ENCODE measurements at places on chromosomes 4 and X.

GRCh38 chr4:57544811-57545654 lies 434.8 kb upstream of the IGFBP7 start:
- no peak for DNase-seq

DNA sequence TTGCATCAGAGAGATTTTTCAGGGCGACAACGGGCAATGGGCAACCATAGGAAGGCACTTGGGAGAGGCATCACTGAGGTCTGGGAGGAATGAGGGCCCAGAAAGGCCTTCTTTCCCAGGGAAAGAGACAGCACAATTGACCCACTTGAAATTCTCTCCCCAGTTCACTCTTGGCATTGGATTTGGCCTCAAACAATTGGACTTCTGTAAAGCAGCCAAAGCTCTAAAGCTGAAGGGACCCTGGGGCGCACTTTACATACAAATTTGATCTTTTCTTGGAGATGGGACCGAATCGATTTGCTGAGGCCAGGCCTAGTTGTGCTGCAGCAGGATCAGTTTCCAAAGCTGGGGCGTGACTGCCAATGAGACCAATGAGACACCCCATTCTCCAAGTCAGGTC lies 3.2 kb downstream of the ARHGAP36 start:
- DNase-seq, result no peak

GRCh38 chr4:96073461-96073860 lies 233.6 kb downstream of the PDHA2 start:
- no peak for DNase-seq

GRCh38 chr4:74794382-74795010 lies at the start of gene BTC:
BTC (minus strand) TSS chr4:74794523; CDS start chr4:74794325, 198 bp downstream.
- DNase-seq, result no peak

DNA sequence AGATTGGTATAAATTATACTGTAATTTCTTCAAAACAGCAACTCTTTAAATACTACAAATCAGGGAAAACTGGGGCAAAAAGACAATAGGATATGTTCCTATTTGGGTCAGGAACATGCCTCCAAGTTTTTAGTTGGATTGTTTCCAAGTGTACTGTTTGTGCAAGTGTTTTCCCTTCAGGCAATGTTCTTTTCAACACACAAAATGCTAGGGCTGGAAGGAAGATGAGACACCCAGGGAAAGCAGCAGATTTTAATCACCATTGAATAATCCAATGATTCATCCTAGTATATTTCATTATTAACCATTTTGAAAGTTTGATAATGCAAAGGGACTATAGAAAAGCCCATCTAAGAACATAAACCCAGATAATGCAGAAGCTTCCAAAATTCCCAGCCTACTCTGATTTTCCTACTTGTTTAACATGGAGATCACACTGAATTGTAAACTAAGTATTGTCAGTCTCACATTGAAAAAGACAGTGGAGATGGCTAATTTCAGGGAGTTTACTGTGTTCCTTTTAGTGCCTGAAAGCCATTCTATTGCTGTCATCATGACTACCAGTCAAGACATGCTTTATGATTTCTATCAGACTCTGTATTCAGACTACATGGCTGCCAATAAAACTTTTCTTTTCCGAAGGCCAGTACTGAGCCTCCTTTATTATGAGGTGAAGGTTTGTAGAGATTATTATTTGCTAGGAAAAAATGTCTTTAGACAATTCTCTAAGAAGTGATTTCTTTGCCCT lies 38.6 kb downstream of the COL4A6 start:
- no peak for DNase-seq

DNA sequence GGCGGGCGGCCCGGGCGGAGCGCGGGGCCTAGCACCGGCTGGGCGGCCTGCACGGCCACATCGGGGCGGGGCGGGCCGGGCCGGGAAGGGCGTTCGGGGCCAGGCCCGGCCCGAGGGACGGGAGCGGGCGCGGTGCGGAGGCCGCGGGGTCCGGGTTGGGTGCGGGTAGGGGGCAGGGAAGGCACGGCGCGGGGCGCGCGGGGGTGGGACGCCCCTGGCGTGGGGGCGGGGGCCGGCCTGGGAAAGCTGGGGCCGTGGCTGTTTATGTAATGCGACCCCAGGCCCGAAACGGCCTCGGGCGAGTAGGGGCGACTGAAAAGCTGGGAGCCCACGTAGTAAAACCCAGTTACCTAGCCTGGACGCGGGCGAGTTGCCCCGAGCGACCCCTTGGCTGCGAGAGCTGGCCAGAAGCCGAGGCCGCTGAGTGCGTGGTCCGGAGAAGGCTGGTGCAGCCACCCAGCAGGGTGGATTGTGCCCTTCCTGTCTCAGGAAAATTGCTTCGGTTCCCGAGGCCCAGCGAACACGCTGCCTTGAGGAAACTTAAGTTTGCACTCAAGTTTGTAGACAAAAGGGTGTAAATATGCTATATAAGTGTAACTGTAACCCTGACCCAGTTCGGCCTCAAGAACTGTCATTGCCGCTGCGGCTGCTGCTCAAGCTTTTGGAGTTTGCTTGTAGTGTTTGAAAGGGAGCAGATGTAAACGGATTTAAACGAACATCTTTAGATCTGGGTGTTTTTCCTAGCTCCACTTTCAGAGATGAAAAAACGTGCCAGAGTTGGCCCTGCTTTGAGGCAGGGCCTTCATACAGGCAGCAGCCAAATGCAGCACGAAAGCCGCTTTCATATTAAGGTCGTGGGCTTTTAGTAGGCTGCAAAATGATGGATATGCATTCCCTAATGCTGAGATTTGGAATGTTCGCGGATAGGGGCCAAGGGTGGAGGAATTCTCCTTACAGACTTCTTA lies 674 bp downstream of the SEC24B start:
- no peak for DNase-seq

- no peak for DNase-seq
These were observed 250.6 kb downstream of the USP46 start for GRCh38 chr4:52408471-52408870.

GRCh38 chrX:87616371-87616770 lies 98.8 kb downstream of the KLHL4 start:
- DNase-seq, result no peak

GRCh38 chr4:24809376-24809775 lies 14.0 kb downstream of the SOD3 start:
- no peak for DNase-seq

DNA sequence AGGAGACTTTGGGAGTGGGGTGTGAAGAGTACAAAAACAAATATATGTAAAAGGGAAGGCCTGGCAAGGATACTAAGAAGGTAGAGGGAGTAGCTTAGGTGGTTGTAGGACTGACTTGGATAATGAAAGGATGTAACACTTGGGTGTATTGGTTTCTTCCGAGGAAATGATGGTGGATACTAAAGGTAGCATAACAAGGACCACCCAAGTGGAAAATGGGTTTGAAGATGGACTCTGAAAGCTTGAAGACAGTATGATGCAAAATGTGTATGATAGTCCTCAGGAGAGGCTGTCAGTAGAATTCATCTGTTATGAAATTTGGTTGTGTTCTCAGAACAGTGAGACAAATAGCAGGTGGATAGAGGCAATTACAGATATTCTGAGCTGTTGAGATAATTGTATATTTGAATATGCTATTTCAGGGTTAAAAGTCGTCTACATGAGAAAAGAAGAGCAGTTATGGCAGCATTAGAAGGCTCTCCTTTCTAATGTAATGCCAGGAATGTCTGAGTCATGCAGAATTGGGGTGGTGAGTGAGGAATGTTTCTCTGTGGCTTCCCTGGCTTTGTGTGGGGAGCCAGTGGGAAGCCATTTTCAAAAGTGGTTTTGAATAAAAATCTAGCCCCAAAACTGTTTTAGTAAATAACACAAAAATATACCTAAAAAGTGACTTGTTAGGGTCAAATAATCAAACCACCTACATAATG lies 75.6 kb downstream of the FHIP1A start:
- DNase-seq, result no peak

- DNase-seq, result no peak
These were observed 262.9 kb downstream of the ARHGAP10 start for GRCh38 chr4:147994491-147995385.

DNA sequence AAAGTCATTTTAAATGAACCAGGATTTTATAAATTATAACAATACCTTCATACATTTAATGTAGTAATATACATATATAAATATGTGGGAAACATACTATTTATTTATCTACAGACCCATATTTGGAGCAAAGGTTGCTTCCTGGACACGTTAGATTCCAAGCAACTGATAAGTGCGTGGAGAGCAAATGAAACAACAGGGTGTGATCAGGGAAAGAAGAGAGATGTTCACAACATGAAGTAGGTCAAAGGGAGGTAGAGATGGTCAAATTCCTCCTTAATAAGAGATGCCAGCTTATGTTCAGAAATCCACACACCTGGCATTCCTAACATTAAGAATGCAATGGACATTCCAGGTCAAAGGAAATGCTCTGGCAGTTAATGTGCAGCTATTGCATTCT lies 53.1 kb upstream of the HPGD start:
- DNase-seq, result no peak

DNA sequence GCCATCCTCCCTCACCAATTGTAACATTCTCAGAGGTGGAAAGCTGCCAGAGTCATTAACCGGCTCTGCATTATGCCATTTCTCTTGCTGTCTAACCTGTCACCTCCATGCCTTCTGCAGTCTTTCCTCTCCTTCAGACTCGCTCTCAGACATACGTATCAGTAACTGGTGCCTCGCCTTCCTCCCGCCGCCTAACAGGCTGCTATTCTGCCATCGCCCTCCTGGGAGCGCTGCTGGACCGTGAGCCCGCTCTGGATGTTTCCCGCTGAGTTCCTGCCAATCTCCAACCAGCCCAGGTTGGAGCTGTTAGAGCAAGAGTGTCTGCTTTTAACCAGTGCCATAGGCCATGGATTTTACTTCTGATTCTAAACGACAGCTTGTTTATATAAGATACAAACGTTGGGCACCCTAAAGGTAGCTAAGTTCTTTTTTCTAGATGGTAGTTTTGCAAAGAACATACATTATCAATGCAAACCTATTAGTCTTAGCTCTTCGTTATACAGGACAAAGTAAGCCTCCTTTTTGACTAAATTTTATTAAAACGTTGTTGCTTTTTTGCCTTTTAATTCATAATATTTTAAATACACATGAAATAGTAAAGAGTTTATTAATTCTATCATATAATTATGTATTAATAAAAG lies 59.5 kb upstream of the NEIL3 start:
- DNase-seq, result peak; percentile 4

DNA sequence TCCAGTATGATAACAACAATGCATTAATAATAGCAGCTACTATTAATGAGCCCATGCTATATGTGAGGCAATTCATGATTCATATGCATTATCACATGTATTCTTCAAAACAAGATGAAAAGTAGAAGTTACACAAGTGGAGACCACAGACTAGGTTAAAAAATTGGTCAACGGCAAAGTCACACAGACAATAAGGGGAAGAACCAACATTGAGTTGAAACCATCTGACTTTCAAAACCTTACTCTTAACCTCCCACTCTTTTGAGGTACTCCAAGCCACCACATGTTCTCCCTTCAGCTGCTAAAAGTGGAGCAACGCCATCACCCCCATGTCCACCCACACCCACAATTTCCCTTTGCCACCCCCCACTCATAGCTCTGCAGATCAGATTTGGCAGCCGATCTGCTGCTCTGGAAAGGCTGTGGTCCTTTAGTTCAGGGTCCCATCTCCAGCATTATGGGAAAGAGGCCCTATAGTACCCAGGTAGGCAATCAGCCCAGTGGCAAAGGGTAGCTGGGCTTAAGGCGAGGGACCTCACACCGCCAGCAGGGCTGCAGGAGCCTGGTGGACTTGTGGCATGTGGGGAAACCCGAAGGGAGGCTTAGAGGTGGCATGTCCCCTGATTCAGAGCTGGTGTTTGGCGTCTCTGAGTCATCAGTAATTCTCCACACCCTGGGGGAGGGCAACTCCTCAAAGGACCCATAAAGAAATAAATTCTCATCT lies 33.5 kb upstream of the CYBB start:
- no peak for DNase-seq

- DNase-seq, result no peak
These were observed 702 bp downstream of the MMGT1 start for GRCh38 chrX:135973025-135973547.

GRCh38 chr4:169385376-169385775 lies 114.6 kb upstream of the SH3RF1 start:
- DNase-seq, result no peak

DNA sequence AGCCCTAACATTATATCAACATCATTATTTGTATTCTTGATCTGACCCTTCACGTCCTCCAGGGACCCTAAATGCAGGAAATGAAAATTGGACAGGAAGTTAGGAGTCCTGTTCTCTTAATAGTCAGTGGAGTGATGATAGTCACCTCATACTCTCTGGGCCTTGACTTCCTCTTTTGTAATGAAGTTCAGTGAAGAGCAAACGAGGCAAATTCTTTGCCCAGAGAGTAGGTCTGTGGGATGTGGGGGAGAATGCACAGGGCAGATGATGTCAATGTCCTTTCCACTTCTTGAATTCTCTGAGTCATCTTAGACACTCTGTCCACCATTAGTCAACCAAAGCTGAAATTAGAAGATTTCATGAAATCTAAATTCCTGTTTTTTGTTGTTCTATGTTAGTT lies 17.1 kb upstream of the GPRIN3 start:
- DNase-seq, result no peak

Measured in stimulated activated CD4-positive, alpha-beta T cell treated with anti-CD3 and anti-CD28 coated beads, TNF-alpha, amount 100 ng/mL, for 1 hour (primary cell).